ENCODE measurements at places on chromosomes 16 and 17.

GRCh38 chr16:64782484-64782883 is 339.4 kb downstream of the CDH11 start:
- no peak for DNase-seq

- no peak for DNase-seq
These were observed 57.6 kb downstream of the KSR1 start for GRCh38 chr17:27513849-27514248.

DNA sequence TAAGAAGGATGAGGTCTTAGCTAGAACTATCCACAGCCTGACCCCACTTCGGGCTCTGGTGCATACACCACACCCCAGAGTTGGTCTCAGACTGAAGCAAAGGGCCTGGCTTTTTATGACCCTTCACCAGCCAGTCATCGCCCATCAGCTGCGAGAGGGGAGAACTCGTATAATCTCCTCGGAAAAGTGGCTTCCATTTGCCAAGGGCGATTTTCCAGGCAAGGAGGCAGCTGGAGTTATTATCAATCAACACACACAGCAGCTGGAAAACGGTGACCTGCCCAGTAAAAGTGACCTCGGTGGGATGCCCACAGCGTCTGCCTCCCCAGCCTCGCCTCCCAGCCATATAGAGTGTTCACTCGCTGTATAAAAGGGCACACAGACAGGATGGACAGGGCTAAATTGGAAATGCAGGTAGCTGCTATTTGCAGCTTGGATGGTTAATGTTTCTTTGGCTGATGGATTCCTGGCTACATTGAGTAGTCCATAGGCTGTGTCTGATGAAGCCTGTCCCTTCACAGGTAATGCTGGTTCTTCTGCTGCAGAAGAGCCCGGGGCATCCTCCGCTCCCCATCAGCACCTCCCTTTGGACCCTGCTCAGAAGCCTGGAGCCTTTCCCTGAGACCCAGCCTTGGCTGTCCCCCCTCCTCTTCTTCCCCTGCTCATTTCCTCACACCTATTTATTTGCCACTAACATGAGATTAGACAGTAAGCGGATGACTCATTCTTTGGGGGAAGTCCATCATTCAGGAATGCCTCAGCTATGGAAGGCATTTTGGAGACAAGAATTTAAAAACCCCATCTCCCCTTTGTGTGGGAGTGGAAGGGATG is 45.7 kb downstream of the TMEM186 start:
- DNase-seq: no peak

DNA sequence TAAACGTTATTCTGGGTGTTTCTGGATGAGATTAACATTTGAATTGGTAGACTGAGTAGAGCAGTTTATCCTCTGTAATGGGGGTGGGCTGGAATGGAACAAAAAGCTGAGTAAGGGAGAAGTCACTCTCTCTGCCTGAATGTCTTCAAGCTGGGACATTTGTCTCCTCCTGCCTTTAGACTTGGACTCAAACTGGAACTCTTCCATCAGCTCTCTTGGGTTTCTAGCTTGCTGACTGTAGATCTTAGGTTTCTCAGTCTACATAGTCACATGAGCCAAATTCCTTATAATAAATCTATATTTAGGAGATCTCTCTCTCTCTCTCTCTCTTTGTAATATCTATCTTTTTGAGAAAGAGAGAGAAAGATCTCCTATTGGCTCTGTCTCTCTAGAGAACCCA is 553.3 kb upstream of the CDH11 start:
- DNase-seq: no peak

DNA sequence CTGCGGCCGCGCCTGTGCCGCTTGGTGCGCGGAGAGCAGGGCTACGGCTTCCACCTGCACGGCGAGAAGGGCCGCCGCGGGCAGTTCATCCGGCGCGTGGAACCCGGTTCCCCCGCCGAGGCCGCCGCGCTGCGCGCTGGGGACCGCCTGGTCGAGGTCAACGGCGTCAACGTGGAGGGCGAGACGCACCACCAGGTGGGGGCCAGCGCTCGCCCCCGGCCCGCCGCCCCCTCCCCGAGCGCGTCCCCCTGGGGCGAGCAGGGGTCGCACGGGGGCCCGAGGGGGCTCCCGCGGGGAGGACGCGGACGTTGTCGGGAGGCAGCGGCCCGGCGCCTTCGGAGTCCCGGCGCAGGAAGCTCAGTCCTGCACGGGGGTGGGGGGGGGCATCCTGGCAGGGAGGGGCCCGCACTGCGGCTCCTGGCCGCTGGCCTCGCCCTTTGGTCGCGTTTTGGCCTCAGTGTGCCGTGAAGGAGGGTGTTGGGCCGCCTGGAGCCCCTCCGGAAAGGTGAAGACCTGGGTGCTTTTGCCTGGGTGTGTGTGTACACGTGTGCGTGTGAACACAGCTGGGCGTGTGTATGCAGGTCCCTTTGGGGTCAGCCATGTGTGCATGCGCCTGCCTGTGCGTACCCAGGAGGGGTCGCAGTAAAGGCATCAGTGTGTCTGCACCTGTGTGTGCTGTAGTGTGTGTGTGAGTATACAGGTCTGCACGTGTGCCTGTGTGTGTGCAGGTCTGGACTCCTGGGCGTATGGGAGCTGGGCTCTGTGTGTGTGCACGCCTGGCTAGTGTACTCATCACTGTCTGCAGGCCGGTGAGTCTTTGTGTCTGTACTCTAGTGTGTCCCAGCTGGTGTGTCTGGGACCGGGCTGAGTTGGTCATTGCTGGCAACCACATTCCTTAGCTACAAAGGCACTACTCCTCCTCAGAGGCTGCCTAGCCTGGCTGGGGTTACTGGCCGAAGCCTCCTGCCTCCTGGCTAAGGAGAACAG is 615 bp downstream of the NHERF2 start:
- DNase-seq: peak; percentile 68

GRCh38 chr16:50696575-50697420 is 3.4 kb downstream of the NOD2 start:
- peak; percentile 72 for DNase-seq

All from activated CD4-positive, alpha-beta T cell treated with anti-CD3 and anti-CD28 coated beads, Interleukin-2, amount 10 ng/mL, durations not matched to agents 24 days and 14 days (primary cell).